ENCODE measurements at places on chromosomes 1 and 21.

- DNase-seq = no peak
Measured at GRCh38 chr1:107794571-107794970, 170.4 kb downstream of the VAV3 start.

DNA sequence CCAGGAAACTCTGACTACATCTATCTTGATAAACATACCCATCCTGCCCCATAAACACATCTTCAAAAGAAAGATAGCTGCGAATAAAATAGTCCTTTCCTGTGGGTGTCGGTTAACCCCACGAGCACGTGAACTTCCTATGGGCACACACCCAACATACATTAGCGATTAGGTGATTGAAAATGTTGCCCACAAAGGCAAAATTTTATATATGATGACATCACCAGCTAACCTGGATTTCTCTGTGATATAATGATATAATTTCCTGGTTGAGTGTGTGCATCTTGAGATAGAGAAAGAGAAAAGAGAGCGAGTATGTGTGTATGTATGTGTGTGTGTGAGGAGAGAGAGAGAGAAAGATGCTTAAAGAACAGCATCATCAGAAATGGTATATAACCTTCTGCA lies 296.1 kb downstream of the PTPRC start:
- DNase-seq = no peak

GRCh38 chr1:81703391-81703755 lies 97.4 kb upstream of the ADGRL2 start:
- no peak for DNase-seq

GRCh38 chr1:21815724-21816321 lies 3.8 kb downstream of the LDLRAD2 start:
- no peak for DNase-seq

GRCh38 chr1:14439015-14439414 lies 159.5 kb upstream of the KAZN start:
- DNase-seq = no peak

DNA sequence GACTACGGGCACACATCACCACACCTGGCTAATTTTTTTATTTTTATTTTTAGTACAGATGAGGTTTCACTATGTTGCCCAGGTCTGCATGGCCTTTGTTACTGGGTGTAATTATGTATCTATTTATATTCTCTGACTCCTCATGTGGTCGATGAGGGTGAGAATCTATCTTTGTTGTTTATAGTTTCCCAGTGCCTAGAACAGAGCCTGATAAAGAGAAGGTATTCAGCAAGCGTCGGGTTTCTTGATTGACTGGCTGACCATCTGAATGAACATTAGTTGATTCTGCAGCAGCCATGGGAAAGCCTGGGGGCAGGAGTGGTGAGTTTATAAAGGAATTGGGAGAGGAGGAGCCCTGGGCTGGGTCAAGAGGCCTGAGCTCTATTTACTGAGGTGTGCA lies 28.5 kb downstream of the SERINC2 start:
- DNase-seq = no peak

GRCh38 chr1:76620371-76620770 lies 246.9 kb upstream of the ST6GALNAC5 start:
- DNase-seq = no peak

DNA sequence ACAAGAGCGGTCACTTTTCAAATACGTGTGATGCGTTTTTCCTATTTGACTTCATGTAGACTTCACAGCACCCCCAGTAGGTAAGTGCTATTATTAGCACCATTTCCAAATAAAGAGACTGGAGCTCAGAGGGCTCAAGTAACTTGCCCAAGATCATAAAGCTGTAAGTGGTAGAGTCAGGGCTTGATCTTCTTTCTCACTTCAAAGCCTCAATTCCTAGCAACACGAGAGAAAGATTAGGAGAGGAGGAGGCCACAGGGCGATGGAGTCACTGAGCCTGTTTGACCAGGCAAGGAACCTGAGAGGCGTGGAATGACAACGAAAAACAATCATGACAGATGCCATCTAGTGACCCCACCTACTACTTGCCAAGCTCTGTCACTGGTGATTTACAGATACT lies 181.0 kb downstream of the FOXD2 start:
- DNase-seq = no peak

- DNase-seq = no peak
Measured at GRCh38 chr1:78145105-78145580, 99.4 kb downstream of the GIPC2 start.

- no peak for DNase-seq
Measured at GRCh38 chr1:74508449-74508848, 4.0 kb downstream of the LRRC53 start.

DNA sequence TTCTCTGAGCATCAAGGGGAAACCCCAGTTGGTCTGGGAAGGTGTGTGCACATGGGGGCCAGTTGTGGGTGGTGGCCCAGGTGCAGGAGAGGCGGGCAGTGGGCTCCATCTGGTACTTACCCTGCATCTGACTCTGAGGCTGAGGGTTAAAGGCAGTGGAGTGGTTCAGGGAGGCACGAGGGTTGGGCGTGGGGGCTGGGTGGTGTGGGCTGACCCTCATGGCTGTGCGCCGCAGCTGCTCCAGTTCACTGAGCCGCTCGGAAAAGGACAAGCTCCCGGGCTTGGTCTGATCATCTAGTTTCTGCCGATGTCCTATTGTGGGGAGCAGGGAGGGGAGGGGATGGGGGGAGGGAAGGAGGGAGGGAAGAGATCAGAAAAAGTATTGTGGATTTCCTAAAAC lies 165.5 kb downstream of the CLIC6 start:
- no peak for DNase-seq
